Inflammatory macrophage (primary cell): ENCODE measurements at places on chromosomes 2 and 18.

DNA sequence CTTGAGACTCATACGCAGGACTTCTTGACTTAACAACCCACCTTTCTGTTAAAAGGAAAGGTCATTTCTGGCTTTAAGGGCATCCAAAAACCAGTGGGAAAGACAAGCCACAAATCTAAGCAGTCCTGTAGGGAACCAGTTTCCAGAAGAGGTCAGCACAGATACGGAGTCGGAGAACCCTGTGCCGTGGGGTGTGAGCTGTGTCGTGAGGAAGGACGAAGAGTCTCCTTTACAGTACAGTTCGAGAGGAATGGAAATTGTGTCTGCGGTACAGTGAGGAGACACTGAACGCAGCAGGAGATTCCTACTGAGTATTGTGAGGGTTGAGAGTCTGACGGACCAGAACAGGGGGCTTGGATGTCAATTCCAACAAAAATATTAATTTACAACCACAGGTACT is 17.7 kb downstream of the SLC30A3 start:
- DNase-seq, result no peak

DNA sequence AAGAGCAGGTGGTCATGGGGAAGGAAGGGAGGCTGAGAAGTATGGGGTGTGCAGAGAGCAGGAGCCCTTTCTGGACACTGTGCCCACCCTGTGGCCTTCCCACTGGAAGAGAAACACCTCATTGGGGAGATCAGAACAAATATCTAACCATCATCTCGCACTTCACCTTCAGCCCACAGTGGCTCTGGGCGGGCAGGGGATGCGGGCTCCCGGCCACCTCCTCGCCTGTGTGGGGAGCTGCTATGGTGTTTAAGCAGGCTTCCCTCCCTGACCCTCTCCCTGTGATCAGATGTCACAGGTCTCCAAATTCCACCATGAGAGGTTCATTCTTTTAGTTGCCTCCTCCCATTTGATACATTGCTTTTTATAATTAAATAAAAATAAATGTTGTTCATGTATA is 5.0 kb downstream of the FBLN7 start:
- DNase-seq, result no peak

DNA sequence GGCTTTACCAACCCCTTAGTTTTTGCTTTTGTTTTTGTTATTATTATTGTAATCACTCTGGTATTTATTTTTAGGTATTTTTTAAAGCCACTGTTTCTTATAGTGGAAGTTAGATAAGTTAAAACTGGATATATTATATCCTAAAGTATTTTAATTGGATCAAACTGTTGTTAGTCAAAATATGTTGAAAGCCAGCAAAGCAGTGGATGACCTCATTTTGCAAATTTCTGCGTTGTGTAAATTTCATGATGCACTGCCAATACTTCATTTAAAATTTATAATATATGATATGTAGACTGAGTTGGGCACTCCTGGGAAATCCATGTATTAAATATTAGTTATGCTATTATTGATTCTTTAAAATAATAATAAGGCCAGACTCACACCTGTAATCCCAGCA is 661.7 kb upstream of the NRXN1 start:
- no peak for DNase-seq

GRCh38 chr2:165803123-165803760 is 9.2 kb upstream of the GALNT3 start:
- DNase-seq, result no peak

DNA sequence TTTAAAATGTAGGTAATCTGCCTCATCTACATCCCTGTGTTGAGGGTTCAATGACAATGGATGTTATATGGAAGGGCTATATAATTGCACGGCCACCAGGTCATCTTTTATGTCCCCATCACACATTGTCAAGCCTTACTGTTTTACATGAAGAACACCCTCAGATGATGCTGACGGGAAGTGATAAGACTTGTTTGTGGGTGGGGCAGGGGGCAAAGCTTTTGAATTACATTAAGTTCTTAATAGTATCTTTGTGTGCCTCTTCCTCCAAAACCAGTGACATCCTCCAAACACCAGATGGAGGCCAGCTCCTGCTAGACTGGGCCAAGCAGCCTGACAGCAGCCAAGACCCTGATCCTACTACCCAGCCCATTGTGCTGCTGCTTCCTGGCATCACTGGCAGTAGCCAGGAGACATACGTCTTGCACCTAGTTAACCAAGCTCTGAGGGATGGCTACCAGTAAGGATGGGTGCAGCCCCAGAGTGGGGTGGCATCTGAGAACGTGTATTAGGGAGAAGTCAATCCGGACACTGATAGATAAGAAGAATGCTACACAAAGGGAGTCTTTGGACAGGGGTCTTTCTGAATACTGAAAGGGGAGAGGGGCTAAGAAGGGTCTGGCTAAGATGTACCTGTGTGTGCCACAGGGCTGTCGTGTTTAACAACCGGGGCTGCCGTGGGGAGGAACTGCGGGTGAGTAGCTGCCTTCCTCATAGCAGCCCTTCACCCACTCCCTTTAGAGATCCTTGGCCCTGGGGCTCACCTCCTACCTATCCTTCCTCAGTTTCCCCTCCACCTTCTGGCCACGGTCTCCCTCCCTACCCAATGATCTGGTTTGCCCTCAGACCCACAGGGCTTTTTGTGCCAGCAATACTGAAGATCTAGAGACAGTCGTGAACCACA is 5.3 kb downstream of the ABHD1 start:
- DNase-seq, result no peak

DNA sequence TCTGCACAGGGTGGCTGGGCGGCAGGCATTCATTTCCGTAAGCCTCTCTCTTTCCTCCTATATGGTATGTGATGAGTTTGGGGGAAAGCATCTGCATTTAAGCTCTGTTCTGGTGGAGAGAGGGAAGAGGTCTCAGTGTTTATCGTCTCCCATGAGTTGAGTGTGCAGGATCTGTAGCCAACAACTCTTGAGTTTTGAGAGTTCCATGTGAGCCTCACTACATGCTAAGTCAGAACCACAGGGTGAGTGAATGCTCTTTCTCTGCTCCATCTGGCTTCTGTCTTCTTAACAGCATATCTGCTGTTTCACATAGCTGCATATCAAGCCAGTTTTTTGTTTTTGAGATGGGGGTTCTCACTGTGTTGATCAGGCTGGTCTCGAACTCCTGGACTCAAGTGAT is 22.7 kb downstream of the RAB31 start:
- DNase-seq, result no peak

DNA sequence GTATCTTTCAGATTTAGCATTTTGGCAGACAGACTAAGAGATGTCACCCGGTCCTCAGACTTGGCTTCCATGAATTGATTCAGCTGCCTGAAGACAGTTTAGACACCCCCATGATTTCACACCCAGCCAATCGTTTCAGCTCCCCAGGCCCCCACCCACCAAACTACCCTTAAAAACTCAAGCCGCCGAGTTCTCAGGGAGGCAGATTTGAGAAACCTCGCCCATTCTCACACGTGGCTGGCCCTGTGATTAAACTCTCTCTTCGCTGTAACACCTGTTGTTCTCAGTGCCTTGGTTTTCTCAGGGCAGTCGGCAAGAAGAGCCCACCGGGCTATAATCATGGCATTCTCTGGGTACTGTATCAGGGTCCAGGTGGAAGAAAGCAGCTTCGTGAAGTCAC is 35.2 kb downstream of the UXS1 start:
- no peak for DNase-seq

- DNase-seq, result no peak
These were observed 25.3 kb downstream of the ZNF519 start for GRCh38 chr18:14106906-14107305.

- DNase-seq, result no peak
These were observed 13.0 kb upstream of the RMDN2 start for GRCh38 chr2:37912056-37912455.

GRCh38 chr2:160993654-160994061 is 166.6 kb upstream of the TANK start:
- DNase-seq, result no peak

GRCh38 chr2:71919708-71920107 is 228.0 kb downstream of the CYP26B1 start:
- no peak for DNase-seq

DNA sequence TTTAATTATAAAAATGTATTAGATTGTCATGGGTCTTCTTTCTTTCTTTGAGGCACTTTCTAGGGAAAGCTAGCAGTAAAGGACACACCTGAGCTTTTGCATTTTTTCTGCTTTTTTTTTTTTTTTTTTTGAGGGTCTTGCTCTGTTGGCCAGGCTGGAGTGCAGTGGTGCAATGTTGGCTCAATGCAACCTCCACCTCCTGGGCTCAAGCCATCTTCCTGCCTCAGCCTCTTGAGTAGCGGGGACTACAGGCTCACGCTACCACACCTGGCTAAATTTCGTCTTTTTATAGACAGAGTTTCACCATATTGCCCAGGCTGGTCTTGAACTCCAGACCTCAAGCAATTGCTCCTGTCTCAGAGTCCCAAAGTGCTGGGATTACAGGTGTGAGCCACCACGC is 40.5 kb downstream of the ROCK1 start:
- no peak for DNase-seq

- DNase-seq, result no peak
These were observed 1500.6 kb upstream of the TMEFF2 start for GRCh38 chr2:193695367-193695766.

- no peak for DNase-seq
These were observed 176.9 kb downstream of the PARD3B start for GRCh38 chr2:204722207-204722606.

GRCh38 chr2:156576005-156576404 is 139.8 kb downstream of the GPD2 start:
- DNase-seq, result no peak

GRCh38 chr2:85675866-85676548 is 8.0 kb upstream of the SFTPB start:
- no peak for DNase-seq

DNA sequence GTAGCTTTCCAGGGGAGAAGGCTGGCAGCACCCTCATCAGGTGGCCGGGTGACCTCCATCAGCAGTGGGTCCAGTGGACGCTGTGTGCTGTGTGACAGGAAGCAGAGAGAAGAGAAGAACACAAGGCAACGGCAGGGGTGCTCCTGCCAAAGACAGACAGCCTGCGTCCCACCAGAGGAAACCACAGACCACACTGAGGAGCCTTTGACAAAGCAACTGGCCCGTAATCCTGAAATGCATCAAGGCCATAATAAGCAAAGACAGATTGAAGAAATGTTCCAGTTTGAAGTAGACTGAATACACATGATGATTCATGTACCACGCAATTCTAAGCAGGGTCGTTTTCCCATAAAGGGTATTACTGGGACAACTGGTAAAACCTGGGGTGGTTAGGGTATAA is 172.4 kb downstream of the FBXO15 start:
- DNase-seq, result no peak

GRCh38 chr2:233336541-233336940 is 17.8 kb upstream of the DGKD start:
- no peak for DNase-seq

DNA sequence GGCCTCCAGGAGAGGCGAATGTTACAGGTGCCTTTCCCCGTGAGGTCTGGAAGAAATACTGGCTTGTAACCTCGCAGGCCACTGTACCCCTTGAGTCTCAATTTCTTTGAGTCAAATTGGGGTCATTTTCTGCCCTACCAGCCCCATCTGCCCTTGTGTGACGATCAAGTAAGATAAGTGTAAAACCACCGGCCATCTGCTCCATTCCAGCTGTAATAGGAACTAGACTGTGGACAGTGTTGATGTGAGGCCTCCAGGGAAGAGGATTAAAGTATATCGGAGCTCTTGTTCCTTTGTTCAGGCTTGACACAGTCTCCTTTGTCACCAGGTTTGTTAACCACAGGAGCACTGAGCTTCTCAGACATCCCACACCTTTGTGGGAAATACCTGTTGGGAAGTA is 65.6 kb downstream of the MRPS9 start:
- DNase-seq, result no peak

GRCh38 chr2:106977717-106978116 is 91.8 kb upstream of the ST6GAL2 start:
- DNase-seq, result no peak

DNA sequence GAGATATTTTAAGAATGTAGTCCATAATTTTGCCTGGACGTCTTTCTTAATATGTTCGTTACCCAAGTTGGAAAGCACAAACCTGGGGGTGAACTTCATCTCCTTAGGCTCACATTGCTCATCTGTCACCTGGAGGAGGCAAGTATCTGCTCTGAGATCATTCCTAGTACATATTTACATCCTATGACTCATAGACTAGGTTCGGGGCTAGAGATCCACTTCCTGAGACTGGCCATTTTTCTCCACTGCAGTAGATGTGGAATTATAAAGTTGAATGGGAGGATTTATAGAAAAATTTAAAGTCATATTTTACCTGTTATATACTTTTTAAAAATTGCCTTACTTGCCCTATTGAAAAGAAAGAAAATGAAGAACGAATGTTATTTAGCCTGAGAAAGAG is 77.5 kb upstream of the PROKR1 start:
- no peak for DNase-seq

DNA sequence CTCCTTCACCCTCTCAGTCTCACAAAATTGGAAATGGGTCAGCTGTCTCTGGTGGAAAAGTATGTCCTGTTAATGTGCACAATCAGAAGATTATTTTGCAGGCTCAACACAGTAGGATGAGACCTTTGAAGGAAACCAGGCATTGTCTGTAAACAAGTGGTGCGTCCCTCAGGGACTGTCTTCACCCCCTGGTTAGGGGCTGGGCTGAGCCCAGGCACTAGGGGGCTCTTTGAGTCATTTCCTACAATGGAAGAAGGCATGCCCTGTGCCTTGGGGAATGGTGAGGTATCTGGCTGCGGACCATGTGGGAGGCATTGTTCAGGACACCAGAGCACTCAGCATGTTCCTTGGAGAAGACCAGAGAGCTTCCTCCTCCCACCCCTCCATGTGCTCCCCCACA is 26.8 kb downstream of the PKDCC start:
- DNase-seq, result no peak

DNA sequence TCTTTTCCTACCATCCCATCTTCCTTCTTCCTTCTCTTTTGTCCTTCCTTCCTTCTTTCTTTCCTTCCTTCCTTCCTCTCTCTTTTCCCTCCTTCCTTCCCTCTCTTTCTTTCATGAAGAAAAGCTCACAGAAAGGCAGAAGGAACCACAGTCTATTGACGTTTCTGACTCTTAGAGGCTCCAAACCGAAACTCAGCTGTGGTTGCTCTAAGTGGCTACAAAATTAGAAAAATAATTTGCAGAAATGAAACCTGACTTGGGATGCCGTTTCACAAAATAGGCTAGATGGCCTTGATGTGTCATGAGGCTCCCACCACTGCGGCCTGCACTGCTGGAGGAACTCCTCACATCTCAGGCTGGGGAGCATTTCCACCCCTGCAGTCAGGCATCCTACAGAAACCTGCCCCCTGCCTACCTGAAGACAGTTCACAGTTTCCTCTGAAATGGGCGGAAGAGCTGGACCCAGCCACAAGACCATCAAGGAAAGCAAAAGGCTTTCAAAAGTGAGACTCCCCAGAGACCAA is 165.6 kb downstream of the SMAD7 start:
- peak; percentile 91 for DNase-seq

- DNase-seq, result no peak
These were observed 27.8 kb upstream of the MAP4K3 start for GRCh38 chr2:39464864-39465263.

DNA sequence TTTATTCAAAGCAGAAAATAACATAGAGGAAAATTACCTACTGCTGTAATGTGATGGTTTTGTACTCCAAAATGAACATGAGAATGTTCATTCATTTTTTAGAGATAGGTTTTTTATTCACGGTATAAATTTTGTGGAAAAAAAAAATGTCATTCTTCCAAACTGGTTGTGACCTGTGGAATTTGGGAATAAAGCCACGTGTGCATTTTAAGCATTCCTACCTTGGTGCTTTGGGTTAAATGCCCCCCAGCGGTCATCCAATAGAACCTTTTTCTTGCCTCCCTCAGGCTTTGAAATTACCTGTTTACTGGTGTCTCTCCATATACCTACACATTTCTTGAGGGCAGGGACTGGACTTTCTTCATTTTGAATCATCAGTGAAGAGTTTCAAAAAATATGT is 740.7 kb downstream of the DPP10 start:
- no peak for DNase-seq
